ENCODE measurements at places on chromosomes 5 and 9.
A peak's percentile ranks its signal among the peaks of the same experiment; 100 is the strongest.

- DNase-seq = no peak
Observed at GRCh38 chr5:126514558-126515141, 80.4 kb downstream of the ALDH7A1 start.

DNA sequence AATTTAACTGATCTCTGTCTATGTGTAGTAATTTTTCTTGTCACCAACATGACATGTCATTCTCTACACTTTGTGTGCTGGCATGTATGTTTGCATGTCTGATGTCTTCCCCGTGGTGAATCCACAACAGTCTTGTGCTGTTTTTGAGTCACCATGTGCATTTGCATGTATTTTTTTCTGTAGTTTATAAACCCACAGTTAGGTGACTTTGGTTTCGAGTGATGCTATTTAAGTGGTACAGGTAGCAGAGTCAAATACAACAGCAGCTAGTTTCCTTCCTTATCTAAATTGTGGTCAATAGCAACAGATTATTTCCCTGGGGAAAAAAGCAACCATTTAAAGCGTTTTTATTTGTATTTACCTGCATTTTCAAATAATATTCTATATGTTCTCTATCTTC lies 89.9 kb upstream of the FSD1L start:
- DNase-seq = no peak

- DNase-seq = no peak
Observed at GRCh38 chr5:111635916-111636570, 121.0 kb downstream of the NREP start.

GRCh38 chr9:132993511-132993939 lies 15.0 kb downstream of the GFI1B start:
- DNase-seq = no peak

DNA sequence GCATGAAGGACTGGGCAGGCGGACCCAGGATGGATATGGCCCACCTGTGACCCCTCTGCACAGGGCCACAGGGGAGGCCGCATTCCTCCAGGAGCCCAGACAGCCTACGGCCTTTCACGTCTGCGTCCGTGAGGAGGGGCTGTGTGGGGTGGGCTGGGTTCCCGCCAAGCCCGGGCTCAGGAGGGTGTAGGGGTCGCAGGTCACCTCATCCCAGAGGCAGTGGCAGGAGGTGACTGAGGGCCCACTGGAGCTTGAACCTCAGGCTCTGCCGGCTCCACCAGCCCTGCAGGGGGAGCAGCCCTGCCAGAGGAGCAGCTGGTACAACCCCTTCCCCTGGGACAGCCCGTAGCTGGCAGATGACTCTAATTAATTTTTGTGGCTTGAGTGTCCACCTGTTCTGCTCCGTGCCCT lies 40.7 kb upstream of the CACNA1B start:
- no peak for DNase-seq

DNA sequence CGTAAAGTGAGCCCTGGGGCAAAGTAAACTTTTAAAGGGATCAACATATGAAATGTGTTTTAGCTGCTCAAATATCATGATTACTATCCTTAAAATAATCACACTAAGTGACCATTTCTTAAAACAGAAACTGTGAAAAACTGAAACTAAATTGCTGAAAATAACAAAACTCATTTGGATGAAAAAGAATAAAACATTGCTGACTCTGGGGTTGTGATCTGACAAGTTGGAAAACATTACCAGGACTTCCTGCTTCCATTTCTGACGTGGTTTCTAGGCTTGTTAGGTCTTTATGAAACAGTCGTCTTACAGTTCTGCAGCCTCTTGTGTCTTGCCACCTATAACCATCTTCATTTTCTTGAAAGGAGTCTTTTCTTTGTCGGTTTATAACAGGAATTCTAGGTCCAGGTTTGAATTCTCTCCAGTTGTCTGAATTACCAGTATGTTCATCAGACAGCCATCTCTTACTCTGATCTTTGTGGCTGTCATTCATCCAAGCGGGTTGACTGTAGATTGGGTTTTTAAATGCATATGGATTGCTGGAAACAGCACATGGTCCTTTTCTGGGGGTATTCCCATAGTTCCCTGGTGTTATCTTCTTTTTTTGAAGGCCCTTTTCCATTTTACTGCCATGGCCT lies 1.7 kb downstream of the TUT7 start:
- no peak for DNase-seq

DNA sequence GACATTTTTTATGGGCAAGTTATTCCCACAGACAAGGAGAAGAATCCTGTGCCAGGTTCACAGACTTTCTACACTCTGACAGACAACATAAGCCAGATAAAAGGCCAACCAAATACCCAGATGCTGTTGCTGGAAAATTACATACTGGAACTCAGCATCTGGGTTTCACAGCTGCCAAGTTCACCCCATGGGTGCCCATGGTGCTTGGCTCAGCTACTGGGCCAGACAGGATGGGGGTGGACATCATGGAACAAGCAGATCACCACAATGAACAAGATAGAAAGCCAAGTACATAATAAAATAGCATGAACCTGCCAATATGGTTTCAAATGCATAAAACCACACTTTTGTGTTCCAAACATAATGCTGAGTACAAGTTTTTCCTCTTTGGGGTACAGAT lies 999.8 kb downstream of the NR2F1-AS1 start:
- no peak for DNase-seq

DNA sequence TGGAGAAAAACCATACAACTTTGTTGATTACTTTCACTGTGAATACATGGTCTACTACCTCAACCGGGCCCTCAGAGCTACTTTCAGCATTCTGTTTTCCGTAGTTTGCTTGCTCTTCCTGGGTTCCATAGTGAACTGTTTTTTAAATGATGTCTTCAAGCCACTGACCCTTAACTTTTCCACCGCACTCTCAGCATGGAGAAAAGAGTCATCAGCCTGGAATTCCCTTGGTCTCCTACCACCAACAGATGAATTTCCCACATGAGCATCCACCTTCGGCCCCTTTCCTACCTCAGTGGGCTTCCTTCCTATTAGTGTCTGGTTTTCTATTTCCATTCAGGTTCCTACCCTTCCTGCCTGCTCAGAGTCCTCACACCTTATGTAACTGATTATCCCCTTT lies 135.9 kb upstream of the ADAMTSL1 start:
- DNase-seq = no peak

- no peak for DNase-seq
Observed at GRCh38 chr5:123090661-123091297, 1.7 kb downstream of the PRDM6 start.

DNA sequence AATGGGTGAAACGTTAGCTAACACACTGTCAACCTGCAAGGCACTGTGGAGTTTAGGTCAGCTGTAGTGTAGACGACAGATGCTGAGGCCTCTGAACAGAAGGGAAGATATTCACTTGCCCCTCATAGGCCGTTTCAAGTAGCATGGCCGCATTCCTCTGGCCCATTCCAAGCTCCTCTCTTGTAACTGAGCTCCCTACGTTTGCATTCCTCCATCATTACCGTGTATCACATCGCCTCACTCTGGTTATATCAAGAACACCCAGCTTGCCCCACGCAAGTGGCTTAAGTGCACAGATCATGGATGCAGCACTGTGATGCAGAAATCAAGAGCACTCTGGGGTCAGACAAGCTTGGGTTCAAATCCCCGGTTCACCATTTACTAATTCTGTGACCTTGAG lies 43.3 kb downstream of the PRELID2 start:
- DNase-seq = no peak

DNA sequence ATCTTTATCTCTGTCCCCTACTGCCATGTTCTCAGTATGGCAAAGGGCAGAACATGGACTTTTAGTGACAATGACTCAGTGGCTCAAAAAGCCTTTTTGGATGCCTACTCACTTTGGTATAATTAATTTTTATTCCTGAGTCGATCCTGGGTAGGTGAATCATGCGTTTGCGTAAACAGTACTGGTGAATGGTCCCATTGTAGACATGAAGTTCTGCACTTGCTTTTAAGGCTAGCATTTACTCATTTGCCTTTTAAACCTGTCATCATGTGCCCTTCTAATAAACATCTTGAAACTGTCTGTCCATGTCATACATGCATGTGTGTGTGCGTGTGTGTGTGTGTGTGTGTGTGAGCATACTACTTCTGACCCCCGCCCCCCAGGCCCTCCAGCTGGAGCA lies 223.0 kb downstream of the AUH start:
- no peak for DNase-seq

DNA sequence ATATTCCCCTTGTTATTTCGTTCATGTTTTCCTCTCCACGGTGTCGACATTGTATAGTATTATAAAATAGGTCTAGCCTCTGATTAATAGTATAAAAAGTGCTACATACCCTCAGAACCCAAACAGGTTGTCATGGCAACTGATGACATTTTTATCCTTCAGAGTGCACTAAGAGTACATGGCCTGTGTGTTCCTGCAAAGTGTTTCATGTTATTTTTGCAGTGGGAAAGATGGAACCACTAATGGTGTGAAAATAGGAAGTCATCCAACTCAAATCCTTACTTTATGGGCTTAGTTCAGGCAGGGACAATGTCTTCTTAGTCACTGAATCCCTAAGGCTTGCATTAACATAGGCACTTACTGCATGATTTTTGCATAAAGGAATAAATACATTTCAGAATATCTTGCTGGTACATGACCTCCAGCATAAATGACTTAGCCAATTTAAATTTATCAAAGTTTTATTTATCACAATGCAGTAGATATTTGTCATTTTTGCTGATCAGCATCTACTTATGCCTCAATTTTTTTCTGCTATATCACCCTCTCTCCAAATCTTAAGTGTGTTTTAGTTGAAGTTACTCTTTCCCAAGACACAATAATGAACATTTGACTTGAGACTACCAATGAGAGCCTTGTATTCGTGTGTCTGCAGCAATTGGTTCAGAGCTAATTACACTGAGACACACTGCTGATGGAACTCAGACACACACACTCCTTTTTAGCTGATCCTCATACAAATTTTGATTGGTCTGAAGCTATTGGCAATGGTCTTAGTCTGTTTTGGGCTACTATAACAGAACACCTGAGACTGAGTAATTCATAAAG lies 243.7 kb downstream of the KCTD16 start:
- DNase-seq = no peak

GRCh38 chr5:170181902-170182301 lies 50.9 kb upstream of the C5orf58 start:
- no peak for DNase-seq

DNA sequence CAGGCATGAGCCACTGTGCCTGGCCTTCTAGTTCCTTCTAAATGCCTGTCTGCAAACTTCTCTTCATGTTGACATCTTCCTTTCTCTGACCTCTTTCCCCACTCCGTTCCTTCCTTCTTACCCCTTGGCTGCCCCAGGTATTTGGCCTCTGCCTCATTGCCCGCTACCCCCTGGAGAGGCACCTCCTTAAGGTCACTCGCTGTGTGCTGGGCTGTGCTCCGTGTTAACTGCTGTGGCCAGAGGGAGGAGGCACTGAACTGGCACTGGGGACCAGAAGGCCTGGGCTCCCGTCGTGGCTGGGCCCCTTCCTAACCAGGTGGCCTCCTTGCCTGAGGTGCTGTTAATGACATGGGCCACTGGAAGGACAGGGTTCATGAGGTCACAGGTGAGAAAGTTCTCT lies 39.4 kb downstream of the LAMC3 start:
- DNase-seq = no peak

GRCh38 chr9:83707518-83707767 lies 315 bp downstream of the UBQLN1 start:
- no peak for DNase-seq

GRCh38 chr5:139637438-139638089 lies 10.6 kb upstream of the CXXC5 start:
- DNase-seq = peak; percentile 48

- DNase-seq = no peak
Observed at GRCh38 chr9:137639303-137640051, 20.7 kb downstream of the EHMT1 start.

- no peak for DNase-seq
Observed at GRCh38 chr5:39159811-39160490, 59.4 kb downstream of the FYB1 start.

- no peak for DNase-seq
Observed at GRCh38 chr5:56954262-56954661, 2.3 kb upstream of the MIER3 start.

DNA sequence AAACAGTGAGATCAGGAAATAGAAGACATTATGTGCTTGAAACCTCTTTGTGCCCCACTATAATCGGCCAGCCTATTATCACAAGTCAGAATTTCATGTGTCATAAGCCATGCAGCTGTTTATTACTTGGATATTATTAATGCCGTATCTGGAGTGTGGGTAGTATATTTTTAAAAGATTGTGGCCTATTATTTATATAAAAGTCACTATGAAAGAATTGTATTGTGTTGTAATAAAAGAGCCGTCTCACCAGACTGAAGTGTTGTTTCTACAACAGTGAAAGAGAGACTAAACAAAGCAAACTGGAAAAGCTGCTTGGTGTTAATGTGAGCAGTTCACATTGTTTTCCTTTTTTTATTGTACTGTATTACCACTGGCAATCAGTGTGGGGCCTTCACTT lies 449.1 kb downstream of the PSAT1 start:
- DNase-seq = no peak

- no peak for DNase-seq
Observed at GRCh38 chr9:133533857-133534256, 647 bp upstream of the ADAMTSL2 start.

DNA sequence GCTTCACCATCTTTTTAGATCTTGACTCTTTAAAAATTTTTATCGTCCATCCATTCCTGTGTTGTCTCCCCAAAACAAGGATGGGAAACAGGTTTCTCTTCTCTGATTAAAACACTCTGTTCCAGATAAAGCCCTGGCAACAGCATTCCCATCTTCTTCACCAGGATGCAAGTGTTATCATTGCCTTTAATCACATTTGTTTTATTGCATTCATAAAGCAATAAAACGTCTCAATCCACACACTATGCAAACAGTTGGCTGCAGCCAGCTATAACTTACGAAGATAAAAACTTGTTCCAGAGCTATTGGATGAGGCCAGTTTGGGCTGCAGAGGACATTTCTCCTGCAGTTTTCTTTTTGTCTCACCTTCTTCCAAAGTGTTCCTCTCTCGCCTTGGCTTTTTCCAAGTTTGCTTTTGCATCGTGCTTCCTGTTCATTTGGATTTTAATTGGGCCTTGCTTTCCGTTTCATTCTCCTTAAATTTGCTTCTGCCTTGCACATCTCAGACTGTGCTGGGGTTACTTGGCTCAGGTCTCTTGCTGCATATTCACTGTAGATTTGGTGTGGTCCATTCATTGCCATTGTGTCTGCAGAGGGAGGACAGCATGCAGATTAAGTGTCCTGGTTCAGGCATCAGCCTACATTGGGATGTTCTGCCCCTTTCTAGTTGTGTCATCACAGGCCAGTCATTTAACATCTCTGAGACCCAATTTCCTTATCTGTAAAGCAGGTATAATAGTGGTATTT lies 136.5 kb upstream of the LIFR start:
- DNase-seq = no peak

- DNase-seq = no peak
Observed at GRCh38 chr5:150527808-150528207, 19.9 kb downstream of the NDST1 start.

DNA sequence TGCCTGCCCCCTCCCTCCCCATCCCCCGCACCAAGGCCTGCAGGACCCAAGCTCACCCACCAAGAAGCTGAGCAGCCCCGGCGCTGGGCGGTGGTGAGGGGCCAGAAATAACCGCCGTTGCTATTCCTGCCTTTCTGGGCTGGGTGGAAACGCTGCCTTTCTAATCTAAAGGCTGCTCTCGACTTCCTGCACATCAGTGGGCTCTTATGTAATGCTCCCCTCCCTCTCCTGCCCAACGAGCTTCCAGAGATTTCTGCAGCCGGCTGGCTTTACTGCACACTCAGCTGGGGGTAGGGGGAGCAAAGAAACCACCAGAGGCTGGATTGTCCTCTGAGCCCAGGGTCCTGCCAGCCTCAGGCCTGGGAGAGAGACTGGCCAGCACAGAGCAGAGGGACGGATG lies 6.9 kb upstream of the EGR1 start:
- DNase-seq = no peak
